ENCODE measurements at places on chromosomes 13 and 19. TPM values are rescaled to one million over a fixed set of nuclear protein-coding genes. Genes with fewer than 3 reads are reported as not detected.

DNA sequence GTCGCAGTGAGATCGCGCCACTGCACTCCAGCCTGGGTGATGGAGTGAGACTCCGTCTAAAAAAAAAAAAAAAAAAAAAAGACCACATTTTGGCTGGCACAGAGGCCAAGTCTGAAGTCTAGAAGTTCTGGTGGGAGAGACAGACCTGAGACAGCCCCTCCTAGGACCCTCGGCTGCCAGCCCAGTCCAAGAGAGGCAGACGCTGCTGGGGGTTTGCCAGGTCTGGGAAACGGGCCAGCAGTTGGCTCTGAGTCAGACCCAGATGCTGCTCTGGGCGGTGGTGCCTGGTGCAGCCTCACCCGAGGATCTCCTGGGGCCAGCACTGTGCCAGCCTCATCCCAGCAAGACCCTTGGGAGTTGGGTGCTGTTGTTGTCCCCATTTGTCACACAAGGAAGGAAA lies 5.8 kb downstream of the FCHO1 start:
- no peak for DNase-seq

DNA sequence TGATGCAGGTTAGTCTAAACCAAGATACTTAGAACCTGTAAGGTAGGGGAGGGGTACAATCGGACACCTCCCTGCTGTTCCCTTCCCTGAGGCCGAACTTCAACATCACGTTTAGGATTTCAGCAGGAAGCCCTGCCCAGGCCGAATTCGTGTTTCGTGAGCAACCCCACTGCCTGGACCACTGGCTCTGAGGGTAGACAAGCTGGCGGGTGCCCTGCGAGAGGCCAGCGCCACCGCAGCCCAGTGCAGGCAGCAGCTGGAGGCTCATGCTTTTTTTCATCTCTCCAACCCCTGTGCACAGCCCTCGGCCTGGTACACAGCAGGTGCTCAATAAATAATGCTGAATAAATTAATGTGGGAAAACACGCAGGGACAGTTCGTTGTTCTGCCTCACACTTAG lies 7.7 kb downstream of the HOMER3 start:
- DNase-seq = no peak

GRCh38 chr13:112750570-112750969 lies 60.7 kb downstream of the ATP11A start:
- DNase-seq = no peak

DNA sequence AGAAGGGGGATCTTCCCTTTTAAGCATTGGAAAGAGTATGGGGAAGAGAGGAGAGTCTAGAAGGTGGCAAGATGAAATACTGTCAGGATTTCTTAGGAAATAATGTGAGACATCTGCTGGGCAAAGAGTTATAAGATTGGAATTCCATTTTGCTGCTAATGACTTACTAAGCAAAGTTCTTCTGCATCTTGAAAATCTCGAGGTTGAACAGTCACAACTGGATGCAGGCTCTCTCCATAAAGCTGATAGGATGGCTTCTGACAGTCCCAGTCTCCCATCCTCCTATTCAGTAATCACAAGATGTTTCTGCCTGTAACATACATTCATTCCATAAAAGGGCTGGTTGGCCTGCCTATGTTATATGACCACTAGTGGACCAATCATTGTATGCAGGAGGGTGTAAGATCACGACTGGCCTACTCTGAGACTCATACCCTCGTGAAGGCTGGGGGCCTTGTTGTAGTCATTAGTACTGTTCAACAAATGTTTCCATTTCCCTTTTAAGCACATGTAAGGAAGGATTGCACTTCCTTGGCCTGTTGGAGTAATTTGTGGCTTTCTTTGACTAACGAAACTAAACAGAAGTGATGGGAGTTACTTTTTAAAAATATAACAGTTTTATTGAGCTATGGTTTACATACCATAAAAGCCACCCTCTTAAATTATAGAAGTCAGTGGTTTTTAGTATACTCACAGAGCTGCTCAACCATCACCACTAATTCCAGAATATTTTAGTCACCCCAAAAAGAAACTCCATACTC lies 45.0 kb upstream of the TDRD3 start:
- DNase-seq = no peak

DNA sequence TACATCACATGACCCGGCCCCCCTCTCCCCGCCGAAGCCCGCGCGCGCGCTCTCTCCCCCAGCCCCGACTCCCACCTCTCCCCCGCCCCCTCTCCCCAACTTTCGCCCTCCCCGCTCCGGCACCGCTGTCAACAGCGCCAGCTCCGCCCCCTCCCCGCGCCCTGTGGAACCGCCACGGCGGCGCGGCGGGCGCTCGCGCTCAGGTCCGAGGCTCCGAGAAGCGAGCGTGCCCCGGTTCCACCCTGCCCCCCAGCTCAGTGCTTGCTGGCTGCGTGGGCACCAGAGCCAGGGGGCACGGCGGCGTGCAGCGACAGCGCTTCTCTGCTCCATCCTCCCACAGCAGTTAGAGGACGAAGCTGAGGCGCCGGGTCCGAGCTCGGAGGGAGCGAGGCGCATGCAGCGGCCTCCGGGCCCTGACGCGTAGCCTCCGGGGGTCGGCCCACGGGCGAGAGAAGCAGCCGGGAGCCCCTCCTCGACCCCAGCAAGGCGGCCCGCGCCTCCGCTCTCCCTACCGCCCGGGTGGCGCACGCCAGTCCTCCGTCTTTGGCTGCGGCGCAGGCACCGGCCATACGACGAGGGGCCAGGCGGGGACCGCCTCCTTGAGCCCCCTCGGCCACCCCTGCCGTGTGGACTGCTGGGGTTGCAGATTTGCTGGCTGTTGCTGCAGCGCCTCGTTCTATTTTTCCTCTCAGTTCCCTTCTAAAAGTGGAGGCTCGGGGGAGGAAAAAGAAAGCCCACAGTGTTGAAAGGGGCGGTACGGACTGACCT lies 109.5 kb downstream of the KCNRG start:
- no peak for DNase-seq

DNA sequence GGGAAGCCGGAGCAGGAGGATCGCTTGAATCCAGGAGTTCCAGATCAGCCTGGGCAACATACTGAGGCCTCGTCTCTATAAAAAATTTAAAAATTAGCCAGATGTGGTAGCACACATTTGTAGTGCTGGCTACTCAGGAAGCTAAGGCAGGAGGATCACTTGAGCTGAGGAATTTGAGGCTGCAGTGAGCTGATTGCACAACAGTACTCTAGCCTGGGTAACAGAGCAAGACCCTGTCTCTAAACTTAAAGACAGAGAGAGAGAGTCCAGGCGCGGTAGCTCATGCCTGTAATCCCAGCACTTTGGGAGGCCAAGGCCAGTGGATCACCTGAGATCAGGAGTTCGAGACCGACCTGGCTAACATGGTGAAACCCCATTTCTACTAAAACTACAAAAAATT lies 4.4 kb downstream of the IFNL3 start:
- DNase-seq = no peak

GRCh38 chr13:28501547-28501946 lies 6.6 kb upstream of the FLT1 start:
- DNase-seq = no peak

- no peak for DNase-seq
Observed at GRCh38 chr19:16061943-16062342, 14.4 kb upstream of the TPM4 start.

- no peak for DNase-seq
Observed at GRCh38 chr13:88022431-88023208, 351.4 kb downstream of the SLITRK5 start.

DNA sequence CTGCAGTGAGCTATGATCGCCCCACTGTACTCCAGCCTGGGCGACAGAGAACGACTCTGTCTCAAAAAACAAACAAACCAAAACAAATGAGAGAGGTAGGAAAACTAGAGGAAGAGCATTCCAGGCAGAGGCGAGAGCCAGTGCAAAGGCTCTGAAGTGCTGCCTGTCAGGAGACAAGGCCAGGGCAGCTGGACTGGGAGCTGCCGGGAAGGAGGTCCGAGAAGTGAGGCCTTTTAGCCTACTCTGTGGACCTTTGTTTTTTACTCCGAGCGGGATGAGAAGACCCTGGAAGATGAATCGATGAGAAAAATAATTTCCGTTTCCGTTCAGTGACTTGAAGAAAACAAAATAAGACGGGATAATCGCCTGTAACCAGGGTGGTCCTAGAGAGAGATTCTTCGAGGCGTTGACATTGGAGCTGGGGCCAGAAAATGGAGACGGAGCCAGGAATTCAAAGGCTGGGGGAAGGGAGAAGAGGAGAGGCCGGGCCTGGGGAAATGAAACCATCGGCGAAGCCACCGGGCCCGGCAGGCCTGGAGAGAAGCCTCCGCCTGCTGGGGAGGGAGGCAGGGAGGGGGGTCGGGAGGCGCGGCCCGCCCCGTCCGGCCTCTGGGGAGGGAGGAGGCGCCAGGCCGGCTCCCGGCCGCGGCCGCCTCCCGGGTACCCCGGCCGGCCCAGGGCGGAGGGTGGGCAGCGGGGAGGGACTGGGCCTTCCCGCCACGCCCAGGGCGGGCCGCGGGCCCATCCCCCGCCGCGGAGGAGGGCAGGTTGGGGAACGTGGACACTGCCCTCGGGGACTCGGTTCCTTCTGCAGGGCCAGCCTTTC lies 7.8 kb upstream of the SERTAD1 start:
- DNase-seq = peak; percentile 69

DNA sequence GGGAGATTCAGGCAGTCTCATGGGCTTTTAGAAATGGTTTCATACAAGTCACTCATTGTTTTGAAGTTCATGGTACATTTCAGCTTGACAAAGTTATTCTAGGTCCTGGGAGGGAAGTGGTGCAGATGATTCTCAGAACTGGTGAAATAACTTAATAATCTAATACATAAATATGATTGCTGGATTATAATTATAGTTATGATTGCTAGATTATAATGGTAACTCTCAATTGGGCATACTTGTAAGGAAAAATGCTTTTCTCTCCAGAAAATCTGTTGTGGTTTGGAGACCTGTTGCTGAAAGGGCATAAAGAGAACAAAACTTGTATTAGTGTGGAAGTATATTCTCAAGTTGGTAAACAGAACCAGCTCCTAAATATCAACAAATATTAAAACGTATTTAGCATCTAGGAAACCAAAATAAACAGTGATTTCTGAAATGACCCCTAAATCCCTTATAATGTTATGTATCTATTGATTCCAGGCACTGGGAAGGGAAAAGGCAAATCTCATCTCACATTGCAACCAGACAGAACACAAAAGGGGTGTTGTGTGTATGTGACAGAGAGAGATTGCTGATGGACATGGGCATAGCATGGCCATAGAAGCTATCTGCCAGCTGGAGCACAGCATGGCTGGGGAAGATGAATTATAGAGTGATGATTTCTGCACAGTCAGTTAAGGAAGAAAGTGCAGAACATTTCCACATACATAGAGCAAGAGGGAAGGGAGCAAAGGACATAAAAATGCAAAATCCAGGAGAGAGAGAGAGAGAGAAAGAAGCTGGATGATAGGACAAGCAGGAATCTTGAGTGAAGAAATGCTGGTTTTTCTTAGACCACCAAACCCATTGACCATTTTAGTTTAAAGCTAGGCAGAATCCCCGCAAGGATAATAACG lies 87.1 kb upstream of the FRY start:
- DNase-seq = no peak

- DNase-seq = no peak
Observed at GRCh38 chr19:801030-801860, 4.0 kb downstream of the PTBP1 start.

DNA sequence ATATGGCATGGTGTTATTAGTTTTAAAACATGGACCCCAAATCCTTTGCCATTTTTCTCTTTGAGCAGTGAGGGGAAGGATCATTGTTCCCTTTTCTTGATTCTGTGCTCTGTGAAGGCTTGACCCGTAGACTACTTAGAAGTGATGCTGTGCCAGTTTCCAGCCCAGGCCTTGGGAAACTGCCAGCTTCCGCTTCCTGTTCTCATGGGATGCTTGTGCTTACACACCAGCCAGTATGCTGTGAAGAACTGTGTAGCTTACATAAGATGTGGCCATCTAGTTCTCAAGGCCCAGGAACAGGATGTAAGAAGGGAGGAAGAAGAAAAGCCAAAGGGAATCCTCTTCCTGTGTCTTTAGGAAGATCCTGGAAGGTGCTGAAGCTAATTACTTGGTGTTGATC lies 180.9 kb downstream of the PCCA start:
- no peak for DNase-seq

DNA sequence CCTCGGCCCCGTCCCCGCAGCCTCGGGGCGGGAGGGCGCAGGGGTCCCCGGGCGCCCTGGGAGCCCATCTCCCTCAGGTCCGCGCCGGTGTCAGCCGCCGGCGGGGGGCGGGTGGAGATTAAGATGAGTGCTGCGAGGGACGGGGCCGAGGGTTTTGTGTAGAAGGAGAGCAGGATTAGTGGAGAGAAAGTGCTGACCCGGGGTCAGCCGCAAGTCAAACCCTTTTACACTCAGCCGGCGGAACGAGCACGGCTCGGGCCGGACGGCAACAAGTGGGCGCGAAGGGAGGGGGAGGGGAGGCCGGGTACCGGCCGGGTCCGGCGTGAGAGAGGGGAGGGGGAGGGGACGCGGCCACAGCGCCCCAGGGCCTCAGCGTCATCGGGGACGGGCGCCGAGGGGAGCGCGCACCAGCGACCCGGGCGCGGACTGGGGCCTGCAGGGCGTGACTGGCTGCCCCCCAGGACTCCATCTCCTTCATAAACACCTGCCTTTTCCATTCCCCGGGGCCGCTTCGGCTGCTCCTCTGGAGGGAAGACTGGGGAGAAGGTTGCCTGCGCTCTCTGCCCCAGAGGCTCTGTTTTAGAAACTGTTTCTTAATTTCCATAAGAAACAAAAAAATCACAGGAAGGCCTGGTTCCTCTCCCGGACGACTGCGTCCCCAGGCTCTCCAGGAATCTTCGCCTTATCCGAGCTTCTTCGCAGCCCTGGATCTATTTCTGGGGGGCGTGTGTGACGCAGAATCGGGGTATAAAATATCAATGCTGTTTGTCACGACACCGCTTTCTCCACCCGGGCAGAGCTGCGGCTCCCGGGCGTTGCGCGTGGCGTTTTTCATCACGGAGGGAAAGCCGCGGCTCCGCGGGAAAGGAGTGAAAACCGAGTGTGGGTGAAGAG lies 6.5 kb downstream of the SOX1 start:
- DNase-seq = no peak

DNA sequence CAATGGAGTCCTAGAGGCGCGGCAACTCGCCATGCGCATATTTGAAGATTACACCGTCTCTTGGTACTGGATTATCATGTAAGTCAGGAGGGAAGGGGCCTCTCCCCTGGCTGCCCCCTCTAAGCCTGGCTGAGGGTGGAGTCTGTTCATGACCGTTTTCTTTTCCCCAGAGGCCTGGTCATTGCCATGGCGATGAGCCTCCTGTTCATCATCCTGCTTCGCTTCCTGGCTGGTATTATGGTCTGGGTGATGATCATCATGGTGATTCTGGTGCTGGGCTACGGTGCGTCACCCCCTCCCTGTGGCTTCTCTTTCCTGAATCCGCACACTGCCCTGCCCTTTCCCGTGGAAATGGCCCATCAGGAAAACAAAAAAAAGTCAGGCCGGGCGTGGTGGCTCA lies 6.5 kb downstream of the SLC44A2 start:
- DNase-seq = no peak

The GNG7 gene
- 5.1 TPM for total RNA-seq

The ZNF83 gene
- 28.8 TPM for total RNA-seq

The GPC6 gene
- total RNA-seq = 0.54 TPM

The ATP1A3 gene
- total RNA-seq = 5.4 TPM

The ZNF548 gene
- 40.7 TPM for total RNA-seq

The NLRP9 gene
- total RNA-seq = not detected

The KLC3 gene
- under 0.01 TPM for total RNA-seq

The ITM2B gene
- total RNA-seq = 54.9 TPM
